Stimulated activated CD4-positive, alpha-beta T cell treated with anti-CD3 and anti-CD28 coated beads, Interleukin-2, amount 100 ng/mL, for 4 hours (primary cell): ENCODE measurements at places on chromosomes 4 and X.

GRCh38 chrX:32749070-32749469 is 462.3 kb downstream of the DMD start:
- no peak for DNase-seq

- no peak for DNase-seq
Observed at GRCh38 chr4:173014113-173014558, 154.5 kb upstream of the GALNT7 start.

DNA sequence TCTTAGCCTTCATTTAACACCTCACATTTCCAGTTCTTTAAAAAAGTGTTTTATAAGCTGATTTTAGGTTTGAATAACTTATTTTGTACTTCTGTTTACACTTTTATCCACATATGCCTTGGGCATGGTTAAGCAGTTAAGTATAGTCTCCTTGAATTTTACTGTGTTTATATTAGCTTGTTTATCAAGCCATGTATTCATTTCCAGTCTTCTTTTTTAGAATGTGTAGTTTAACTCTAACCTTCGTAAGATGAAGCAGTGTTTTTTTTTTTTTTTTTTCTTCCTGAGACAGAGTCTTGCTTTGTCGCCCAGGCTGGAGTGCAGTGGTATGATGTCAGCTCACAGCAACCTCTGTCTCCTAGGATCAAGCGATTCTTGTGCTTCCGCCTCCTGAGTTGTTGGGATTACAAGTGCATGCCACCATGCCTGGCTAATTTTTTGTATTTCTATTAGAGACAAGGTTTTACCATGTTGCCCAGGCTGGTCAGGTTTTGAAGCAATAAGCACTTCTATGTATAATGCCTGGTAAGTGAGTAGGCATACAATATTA is 42.5 kb downstream of the BMP2K start:
- no peak for DNase-seq

DNA sequence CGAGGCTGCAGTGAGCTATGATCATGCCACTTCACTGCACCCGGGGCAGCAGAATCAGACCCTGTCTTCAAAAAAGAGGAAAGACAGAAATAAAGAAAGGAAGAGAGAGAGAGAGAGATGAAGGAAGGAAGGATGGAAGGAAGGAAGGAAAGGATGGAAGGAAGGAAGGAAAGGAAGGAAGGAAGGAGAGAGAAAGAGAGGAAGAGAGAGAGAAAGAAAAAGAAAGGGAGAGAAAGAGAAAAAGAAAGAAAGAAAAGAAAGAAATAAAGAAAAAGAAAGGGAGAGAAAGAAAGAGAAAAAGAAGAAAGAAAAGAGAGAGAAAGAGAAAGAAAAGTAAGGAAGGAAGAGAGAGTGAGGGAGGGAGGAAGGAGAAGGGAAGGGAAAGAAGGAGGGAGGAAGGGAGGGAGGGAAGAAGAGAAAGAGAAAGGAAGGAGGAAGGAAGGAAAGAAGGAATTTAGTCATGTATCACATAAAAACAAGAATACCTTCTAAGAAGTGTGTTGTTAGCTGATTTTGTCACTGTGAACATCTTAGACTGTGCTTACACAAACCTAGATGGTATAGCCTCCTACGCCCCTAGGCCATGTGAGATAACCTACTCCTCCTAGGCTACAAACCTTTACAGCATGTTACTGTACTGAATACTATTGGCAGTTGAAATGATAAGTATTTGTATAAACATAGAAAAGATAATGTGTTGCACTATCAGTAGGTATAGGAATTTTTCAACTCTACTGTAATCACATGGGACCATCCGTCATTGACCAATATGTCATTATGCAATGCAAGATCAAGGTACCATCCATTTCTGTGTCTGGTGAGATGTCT is 17.4 kb upstream of the AFF1 start:
- no peak for DNase-seq

- no peak for DNase-seq
Observed at GRCh38 chr4:92198711-92199110, 105.1 kb upstream of the GRID2 start.

GRCh38 chr4:162849937-162850336 is 316.8 kb downstream of the NAF1 start:
- DNase-seq = no peak

DNA sequence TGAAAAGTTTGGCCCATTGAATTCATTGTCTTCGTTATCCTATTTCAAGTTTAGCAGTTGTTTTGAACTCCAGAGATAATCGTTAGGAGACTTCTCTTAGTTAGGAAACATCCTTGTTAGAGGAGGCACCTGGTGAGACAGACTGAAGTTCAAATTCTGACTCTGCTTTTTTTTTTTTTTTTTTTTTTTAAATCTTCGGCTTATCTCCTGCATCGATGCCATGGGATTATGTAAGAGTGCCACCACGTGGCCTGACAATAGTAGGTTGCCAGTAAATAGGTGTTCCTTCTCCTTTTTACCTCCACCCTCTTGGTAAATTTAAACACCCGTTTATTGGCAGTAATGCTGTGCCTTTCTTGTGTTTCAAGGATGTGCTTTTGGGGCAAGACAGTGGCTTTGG is 149.3 kb downstream of the SOWAHB start:
- DNase-seq = no peak

- DNase-seq = peak; percentile 69
Observed at GRCh38 chr4:153684182-153684970, at the start of gene TLR2. TLR2 (plus strand) TSS chr4:153684280; CDS start chr4:153702908, 18,628 bp downstream.

- DNase-seq = no peak
Observed at GRCh38 chr4:152220201-152220666, 315.7 kb downstream of the FBXW7 start.

DNA sequence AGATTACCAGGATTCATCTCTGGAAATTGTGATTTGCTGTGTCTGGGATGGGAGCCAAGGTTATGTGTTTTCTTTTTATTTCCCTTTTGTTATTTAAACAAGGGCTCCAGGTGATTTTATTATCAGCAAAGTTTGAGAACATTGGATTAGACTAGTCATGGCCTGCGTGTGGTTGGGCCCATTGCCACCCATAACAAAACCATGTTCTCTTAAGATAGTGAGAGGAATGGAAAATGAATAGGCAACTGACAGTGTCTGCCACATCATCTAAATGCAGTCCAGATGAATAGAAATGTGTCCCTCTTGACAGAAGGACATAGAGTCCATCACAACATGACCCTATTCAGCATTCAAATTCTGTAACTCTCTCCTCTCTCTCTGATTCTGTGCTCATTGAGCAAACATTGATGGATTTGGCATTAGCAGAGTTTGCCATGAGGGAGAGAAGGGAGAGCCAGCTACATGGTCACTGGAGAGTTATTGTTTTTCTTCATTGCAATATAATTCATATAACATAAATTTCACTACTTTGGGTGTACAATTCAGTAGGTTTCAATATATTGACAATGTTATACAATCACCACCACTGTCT is 11.7 kb downstream of the XK start:
- no peak for DNase-seq

GRCh38 chr4:174135936-174136406 is 147.5 kb downstream of the FBXO8 start:
- no peak for DNase-seq

DNA sequence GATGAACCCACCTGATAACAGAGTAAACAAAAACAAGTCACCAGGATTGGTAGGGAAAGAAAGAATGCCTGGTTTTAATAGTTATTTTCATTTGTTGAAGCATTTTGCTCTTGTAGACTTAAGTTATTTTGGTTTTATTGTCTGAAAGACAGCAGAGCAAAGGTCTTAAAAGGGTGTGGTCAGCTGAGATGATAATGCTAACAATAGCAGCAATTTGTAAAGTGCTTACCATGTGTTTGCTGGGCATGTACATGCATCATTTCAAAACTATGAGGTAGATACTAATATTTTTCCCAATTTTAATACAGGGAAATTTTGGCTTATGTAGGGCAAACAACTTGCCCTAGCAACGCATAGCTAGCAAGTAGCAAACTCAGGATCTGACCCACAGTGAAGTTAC is 46.8 kb upstream of the SLC10A4 start:
- DNase-seq = no peak

DNA sequence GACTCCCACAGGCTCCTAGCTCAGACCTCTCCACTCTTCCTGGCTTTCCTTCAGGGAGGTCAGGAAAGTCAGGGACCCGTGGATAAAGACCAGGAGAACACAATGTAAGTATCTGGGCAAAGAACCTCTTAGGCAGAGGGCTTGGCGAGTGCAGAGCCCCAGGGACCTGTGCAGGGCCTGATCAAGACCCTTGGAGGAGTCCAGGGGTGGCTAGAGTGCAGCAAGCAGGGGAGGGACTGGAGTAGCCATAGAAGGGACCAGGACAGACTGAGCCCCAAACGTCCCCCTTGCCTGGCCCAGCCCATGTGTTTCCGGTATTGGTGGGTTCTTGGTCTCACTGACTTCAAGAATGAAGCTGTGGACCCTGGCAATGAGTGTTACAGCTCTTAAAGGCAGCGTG is 5.9 kb upstream of the TNIP2 start:
- DNase-seq = no peak

DNA sequence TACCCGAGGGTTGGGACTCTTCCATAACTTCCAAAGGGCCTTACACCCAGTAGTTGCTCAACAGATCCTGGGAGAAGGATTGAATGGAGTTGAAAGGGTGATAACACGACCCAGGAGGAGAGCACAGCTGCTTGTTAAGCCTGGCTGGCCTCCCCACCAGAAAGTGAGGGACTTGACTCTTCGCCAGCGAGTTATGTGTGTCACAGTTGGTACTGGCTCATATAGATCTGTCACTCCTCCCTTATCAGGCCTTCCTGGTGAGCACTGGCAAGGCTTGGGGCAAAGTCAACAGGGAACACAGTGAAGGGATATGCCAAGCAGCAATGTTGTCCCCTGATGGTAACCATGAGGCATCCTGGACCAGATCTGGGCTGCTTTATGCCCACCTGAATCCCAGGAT is 35.8 kb downstream of the APLN start:
- no peak for DNase-seq

GRCh38 chr4:15587649-15588048 is 67.5 kb downstream of the FBXL5 start:
- DNase-seq = no peak

GRCh38 chr4:71206763-71207162 is 132.1 kb upstream of the SLC4A4 start:
- DNase-seq = no peak

GRCh38 chr4:73841243-73841925 is 4.9 kb downstream of the CXCL6 start:
- no peak for DNase-seq

GRCh38 chr4:150501009-150501727 is 80.8 kb upstream of the MAB21L2 start:
- DNase-seq = no peak

- DNase-seq = peak; percentile 4
Observed at GRCh38 chr4:87353592-87353991, 30.9 kb upstream of the HSD17B13 start.

- DNase-seq = peak; percentile 70
Observed at GRCh38 chrX:119693040-119693995, at the start of gene SEPTIN6. SEPTIN6 (minus strand) TSS chrX:119693168; CDS start chrX:119693105, 63 bp downstream.

DNA sequence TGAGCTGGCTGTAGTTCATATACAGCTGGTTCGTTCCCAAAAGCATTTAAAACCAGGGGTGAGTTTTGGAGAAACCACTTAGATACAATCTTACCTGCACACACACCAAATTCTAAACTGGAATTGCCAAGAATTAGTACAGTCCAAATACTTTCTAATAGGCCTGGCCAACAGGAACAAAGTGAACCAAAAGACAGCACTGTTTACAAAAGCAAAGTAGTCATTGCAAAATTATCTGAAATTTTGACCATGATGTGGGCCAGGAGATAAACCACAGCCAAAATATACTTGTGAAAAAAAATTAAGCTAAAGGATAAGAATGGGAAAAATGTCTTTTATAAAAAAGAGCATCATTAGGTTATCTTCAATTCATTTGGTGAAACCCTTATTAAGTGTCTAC is 37.9 kb upstream of the NAP1L5 start:
- DNase-seq = no peak

- DNase-seq = no peak
Observed at GRCh38 chrX:73262991-73263390, 48.3 kb upstream of the NAP1L2 start.

DNA sequence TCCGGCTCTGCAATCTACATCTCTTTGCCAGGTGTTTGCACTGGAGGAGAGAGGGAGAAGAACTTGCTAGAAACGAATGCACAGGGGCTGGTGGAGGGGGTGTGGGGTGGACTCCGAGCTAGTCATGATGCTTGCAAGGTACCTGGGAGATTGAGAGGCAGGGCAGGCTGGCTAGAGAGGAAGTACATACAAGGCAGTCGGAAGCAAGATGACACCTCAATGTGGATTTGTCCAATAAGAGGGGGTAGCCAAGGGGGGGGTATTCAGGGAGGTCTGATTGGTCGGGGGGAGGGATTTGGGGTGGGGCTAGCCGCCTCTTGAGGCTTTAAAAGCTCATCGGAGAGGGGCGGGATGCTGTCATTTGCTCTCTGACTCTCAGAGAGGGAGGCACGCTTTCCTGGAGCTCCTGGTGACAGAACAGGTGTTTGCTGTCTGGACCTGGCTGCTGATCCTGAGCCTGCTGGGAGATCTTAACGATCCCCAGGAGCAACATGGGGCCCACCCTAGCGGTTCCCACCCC is at the start of gene GPR50:
GPR50 (plus strand) TSS at position 354 of the 520 bp plus-strand sequence; CDS start at position 492, 138 bp downstream.
- no peak for DNase-seq

GRCh38 chr4:105389167-105389566 is 84.7 kb downstream of the PPA2 start:
- no peak for DNase-seq

- DNase-seq = no peak
Observed at GRCh38 chr4:8525383-8526120, 54.6 kb upstream of the GPR78 start.

DNA sequence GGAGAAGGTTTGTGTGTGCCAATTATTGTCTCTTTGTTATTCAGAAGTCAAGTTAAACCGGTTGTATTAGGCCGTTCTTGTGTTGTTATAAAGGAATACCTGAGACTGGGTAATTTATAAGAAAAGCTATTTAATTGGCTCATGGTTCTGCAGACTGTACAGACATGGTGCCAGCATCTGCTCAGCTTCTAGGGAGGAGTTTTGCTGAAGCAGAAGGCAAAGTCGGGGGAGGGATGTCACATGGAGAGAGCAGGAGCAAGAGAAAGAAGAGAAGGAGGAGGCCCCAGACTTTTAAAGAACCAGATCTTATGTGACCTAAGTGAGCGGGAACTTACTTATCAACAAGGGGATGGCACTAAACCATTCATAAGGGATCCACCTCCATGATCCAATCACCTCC is 349.3 kb upstream of the PCDH18 start:
- DNase-seq = no peak

DNA sequence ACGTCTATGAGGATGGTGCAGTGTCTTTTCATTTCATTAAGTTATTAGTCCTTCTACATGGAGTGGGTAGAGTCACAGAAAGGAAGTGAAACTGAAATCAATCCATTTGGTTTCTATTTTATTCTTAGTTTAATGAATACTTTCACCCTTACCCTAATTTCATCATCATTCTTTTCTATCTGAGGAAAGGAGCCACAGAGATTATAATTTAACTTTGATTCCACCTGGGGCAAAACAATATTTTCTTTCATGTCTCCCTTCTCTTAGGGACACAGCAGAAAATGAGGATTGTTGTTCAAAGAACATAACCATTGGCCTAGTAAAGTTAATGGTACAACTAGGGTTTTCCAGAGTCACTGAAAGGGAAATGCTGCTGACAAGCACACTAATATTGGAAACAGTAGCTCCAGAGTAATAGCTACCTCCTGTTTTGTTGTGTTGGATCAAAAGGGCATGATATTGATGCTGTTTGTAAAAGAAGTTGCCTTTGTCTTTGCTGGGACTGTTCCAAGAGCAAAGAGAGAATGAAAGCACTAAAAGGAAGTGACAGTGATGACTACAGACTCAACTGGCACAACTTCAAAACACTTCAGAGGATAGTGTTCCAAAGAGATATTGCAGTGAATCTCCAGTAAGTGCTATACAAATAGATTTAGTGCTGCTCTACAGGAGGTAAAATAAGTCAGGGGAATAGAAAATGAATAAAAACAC is 247.1 kb upstream of the PITX2 start:
- DNase-seq = no peak
